Common myeloid progenitor, CD34-positive (primary cell): ENCODE measurements at places on chromosomes 4 and X.

DNA sequence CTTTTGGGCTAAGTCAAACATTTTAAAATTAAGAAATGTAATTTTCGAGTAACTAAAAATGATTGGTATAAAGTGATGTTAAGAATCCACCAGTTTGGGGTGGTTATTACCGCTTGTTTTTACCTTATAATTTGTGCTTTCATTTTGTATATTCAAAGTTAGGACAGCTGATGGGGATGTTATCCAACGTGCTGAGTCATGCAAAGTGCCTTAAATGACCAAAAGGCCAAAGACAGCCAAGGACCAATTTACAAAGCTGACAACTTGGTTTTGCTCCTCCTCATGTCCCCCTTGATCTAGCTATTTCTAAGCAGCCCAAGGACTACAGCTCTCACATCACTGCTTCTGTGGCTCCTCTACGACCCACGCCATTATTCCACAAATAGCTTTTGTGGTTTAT lies 181.4 kb upstream of the PCDH7 start:
- no peak for DNase-seq

DNA sequence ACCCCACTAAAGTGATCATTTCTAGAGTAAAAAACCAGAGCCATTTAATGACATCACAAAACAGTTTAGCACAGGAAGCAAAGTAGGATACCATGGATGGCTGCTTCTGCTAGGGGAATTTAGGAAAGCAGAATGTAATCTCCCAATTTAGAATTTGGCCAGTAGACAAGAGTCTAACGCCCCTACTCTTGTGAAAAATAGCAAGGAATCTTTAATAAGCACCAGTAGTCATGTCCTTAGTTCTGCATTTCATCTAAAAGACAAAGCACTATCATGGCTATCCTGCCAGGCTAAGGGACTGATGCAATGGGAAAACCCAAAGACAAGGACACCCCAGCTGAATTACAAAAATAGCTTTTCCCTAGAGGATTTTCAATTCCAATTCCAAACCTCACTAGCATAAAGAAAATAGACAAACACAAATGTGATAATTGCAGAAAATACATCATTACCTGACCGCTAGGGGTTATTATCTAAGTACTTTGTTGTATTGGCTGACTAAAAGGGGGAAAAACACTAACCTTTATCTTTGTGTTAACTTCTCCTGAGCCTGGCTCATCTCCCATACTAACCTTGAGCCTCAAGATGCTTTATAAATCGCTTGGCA lies 2.6 kb upstream of the AMMECR1 start:
- DNase-seq: no peak

DNA sequence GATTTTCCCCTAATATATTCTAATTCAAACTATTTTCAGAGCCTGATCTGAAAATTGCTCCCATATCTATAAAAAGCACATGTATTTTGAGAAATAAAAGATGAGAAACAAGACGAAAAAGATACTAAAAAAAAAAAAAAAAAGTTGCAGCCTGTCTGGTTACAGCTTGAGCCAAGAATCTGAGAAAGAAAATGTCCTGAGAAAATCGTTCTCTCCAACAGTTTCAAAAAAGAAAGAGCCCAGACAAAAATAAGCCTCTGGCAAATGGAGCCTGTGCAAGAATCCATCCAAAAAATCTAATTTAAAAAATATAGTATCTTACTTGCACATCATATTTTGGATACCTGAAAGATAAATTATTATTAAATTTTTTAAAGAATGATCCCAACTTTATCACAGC lies 163.0 kb upstream of the TBL1X start:
- no peak for DNase-seq

- DNase-seq: no peak
These were observed 11.5 kb upstream of the HOPX start for GRCh38 chr4:56692576-56692975.
